Ecto neural progenitor cell (in vitro differentiated cells): ENCODE measurements at places on chromosomes 12 and 14.

DNA sequence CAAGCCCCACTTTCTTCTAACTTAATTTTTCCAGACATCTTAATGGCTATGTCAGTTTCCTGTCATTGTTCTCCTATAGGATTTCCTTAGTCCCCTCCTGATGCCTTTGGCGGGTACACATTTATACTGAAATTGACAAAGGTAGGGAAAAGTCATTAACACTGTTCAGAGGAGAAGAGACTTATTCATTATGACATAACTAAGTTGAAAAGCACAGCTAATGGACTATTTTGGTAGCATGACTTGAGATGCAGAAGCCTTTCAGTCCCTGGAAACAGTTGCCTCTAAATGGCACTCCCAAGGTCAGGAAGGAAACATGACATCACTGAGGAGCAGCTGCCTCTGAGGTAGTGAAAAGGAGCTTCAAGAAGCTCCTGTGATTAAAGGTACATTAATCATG lies 317.5 kb upstream of the KITLG start:
- no peak for DNase-seq

- DNase-seq = peak; percentile 76
These were observed 392.9 kb downstream of the NOVA1 start for GRCh38 chr14:26204728-26205479.

DNA sequence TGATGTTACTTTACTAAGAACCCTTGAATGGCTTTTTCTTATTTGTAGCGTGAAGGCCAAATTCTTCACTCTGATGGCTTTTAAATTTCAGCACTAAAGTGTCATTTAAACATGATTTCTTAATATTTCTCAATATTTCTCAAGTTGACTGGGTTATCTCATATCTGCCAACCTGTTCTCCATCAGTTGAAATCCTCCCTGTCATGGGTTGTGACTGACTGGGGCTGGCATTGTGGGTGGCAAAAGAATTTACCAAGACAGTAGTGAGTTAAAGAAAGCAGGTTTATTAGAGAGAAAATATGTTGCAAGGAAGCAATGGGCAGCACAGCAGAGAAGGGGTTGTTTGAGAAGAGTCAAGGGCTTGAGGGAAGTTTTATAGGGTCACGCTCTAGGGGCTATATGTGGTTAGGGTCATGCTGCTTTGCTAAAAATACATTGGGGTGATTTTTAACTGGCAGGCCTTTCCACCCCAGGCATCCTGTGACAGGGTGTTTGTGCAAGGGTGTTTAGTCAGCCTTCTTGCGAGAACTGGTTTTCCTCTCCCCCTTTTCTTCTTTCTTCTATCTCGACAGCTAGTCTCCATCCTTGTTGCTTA lies 232.8 kb upstream of the SEL1L start:
- DNase-seq = no peak

DNA sequence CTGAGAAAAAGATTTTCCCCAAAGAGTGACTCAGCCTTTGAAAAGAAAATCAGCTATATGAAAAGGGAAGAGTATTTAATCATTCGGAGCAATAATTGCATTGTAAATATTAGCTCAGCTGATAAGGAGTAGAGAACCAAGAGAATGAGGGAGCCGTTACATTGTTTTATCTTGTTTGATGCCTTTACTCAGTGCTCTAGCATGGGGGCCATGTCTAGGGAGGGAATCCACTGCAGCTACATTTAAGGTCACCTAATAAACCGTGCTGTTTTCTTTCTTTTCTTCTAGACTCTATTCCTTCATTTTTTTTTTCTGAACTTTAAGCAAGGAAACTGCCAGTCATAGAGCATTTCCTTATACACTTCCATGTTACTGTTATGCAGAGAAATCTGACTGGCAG lies 447.0 kb downstream of the DIO2 start:
- no peak for DNase-seq

GRCh38 chr14:64509036-64509435 lies 4.5 kb downstream of the ZBTB1 start:
- DNase-seq = no peak
